Ammon's horn (tissue), 1 donor: ENCODE measurements at places on chromosomes 4 and X.

DNA sequence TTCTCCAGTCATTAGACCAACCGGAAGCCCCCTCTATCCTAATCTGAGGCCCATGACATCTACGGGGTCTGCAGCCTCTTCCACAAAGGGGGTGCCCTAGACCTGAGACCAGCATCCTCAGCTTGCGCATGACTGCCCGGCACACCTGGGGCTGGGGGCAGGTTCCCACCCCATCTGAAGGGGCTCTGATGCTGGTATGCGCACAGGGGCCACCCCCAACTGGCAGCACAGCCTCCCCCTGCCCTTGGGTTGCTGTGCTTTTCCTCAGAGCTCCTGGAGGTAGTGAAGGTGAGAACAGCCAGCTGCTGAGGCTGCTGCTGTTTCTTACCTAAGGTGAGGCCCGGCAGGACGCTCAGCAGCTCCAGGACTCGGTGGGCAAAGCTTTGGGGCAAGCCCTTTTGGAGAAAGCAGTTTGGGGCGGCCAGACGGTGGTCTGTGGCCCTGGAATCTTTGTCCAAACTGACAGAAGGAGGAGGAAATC is 18.9 kb upstream of the CPLX1 start:
- no peak for DNase-seq

DNA sequence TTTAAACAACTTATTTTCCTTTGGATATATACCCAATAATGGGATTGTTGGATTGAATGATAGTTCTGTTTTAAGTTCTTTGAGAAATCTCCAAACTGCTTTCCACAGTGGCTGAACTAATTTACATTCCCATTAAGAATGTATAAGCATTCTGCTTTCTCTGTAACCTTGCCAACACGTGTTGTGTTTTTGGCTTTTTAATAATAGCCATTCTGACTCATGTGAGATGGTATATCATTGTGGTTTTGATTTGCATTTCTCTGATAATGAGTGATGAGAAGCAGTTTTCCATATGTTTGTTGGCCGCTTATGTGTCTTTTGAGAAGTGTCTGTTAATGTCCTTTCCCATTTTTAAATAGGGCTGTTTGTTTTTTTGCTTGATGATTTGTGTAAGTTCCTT is 155.6 kb upstream of the PITX2 start:
- DNase-seq = no peak

DNA sequence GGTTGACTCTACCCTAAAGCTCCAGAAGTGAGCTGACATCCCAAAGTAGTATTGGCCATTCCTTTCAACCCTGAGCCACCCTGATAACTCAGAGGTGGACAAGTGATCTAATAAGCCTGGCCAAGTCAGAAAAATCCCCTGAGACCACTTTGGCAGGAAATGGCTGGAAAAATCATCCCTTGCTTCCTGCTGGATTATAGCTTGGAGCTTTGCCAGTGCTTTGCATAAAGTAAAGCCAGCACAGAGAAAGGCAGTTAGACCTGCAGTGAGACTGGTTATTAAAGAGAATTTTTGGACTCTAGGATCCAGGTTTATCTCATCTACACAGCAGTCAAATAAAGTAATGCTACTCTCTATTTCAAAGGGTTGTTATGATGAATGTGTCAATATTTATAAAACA is 6.4 kb downstream of the CXCL3 start:
- no peak for DNase-seq

DNA sequence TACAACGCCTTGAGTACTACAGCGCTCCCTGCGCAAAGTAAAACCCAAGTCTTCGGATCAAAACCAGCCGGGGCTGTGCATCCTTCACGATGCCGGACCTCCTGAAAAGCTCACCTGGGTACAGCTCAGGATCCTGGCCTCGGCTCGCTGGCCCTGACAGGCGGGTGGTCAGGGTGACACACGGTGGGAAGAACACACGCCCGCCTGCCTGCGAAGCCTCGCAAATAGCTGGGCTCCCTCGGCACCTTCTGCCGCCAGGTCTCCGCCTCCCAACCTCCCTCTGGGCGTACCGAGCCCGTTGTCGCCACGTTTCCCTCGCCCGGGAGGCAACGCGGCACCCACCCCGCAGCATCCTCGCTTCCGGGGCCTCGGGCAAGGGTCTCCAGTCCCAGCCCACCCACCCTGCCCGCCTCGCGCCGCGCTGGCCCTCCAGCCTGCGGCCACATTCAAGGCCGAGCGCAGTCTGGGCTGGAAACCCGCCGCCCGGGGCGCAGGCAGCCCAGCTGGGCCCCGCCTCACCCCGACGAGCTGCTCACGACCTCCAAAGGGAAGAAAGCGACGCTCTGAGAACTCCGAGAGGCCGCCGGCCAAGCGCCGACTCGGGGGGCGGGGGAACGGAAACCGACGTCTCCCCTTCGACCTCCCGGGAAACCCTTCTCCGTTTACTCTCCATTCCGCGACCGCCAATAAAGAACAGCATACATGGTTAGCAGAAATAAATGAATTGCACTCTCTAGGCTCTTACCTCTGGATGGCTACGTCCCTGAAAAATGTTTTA is 511 bp downstream of the PPM1K start:
- DNase-seq = peak; percentile 71

DNA sequence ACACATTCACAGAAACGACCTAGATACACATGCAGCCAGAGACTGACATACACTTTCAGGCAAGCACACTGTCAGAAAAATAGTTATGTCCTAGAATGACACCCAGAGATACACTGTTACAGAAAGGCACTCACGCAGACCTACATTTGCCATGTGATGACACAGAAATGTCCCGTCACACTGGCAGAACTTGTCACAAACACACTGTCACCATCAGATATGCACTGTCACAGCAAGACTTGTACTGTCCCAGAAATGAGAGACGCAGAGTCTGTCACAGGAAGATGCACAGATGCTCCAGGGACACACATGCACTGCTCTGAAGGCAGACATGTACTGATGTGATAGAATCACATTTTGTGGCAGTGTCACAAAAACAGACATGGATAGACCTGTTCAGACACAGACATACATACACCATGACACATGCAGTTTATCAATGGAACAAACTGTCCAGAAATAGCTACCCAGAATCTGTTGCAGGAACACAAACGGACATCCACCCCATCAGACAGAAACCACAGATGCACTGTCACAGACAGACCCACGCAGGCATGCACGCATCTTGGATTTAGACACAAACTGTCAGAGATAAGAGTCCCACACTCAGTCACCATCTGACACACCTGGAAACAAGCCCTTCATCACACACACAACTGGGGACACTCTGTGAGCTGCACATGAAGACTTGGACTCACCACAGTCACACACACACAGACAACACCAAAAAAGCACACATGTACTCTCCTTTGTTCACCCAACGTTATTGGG is 1.3 kb upstream of the PIM2 start:
- peak; percentile 11 for DNase-seq

- DNase-seq = no peak
These were observed 98.2 kb downstream of the AFF1 start for GRCh38 chr4:87032884-87033533.

GRCh38 chr4:168551945-168552695 is 55.3 kb downstream of the PALLD start:
- DNase-seq = no peak

GRCh38 chrX:66553973-66554372 is 84.9 kb downstream of the EDA2R start:
- DNase-seq = no peak

DNA sequence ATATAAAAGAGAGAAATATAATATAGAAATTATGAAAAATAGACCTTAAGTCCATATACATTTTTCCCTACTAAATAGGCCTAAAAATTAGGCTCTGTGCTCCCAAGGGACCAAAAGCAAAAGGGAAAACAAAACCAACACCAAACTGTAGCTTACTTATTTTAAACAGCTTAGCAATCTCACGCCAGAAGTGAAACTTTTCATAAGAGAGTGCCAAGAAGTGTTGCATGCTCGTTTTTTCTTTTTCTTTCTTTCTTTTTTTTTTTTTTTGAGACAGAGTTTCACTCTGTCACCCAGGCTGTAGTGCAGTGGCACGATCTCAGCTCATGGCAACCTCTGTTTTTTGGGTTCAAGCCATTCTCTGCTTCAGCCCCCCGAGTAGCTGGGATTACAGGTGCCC is 250.4 kb downstream of the TMA16 start:
- DNase-seq = no peak

DNA sequence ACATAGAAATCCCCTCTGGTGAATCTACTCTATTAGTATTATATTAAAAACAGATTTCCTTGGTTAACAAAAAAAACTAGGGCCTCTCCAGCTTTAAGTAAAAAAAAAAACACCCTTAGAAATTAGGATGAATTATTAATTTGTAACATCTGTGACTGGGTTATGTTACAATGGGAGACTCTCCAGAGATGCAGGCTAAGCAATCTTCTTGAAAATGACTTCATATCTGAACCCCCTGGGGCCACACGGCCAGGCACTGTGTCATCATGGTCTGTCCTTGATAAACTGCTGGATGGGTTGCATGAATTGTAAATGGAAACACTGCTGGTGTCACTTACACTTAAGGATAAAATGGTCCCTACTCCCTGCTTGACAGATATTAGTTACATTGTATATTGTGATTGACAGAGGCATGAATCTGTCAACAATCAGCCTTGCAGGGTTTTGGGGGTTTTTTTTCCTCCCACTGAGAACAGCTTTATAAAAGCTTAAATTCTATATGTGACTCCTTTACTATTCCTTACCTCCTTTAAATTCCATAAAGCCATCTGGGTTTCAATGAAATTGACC is 49.1 kb downstream of the PRKG2 start:
- DNase-seq = no peak
